ENCODE measurements at places on chromosomes 3 and 15. TPM values are rescaled to one million over a fixed set of nuclear protein-coding genes. Genes with fewer than 3 reads are reported as not detected.

GRCh38 chr3:145637105-145637504 lies 523.9 kb downstream of the PLOD2 start:
- DNase-seq: no peak

- DNase-seq: no peak
Measured at GRCh38 chr3:31247850-31248562, 284.7 kb upstream of the STT3B start.

DNA sequence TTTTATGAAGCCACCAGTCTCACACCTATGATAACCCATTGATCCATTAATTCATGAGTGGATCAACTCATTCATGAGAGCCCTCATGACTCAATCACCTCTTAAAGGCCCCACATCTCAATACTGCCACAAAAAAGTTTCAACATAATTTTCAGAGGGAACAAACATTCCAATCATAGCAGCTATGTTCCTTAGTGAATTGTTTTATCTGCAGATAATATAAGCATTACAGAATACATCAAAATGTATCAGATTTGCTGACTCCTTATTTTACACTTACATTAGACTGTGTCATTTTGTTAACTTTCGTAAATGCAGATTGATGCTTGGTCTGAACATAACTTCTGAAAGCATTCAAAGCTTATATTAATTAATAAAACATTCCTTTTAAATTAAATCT lies 155.3 kb upstream of the MBNL1 start:
- DNase-seq: no peak

DNA sequence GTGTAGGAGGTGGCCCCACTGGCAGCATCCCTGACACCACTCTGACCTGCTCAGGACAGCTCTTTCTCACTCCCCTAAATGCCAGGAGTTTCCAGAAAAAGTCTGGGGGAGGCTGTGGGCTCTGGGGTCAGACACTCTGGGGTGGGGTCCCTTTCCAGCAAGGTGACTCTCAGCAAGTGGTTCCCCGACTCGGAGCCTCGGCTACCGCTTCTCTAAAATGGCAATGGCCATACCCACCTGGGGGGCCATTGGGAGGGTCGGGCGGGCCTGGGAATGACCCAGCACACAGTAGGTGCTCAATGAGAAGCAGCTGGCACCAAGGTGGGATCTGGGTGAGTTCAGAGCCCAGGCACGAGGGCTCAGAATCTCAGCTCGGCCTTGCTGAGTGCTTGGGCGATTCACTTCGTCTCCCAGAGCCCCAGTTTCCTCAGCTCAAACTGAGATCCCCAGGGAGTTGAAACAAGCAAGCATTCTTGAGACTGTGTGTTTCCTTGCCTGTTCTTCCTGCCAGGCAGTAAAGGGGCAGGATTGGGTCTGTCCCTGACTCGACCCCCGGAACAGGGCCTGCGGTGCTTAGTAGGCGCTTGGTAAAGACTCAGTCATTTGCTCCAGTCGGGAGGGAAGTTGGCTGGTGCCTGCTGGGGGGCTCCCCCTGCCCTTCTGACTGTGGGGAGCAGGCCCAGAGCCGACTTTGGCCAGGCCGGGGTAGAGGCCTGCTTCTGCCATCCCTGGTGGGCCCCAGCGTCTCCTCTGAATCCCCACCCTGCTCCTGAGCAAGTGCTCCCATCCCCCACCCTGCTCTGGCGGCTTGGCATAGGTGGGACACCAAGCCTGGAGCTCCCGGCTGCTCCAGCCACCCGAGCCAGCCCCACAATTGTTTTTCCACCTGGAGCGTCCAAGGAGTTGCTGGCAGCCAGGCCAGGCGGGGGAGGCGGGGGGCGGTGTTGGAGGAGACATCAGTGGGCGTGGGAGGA lies 32.9 kb upstream of the FBLN2 start:
- DNase-seq: no peak

- DNase-seq: no peak
Measured at GRCh38 chr3:102444101-102444500, 9.3 kb downstream of the ZPLD1 start.

- no peak for DNase-seq
Measured at GRCh38 chr3:21914451-21914850, 163.4 kb upstream of the ZNF385D start.

DNA sequence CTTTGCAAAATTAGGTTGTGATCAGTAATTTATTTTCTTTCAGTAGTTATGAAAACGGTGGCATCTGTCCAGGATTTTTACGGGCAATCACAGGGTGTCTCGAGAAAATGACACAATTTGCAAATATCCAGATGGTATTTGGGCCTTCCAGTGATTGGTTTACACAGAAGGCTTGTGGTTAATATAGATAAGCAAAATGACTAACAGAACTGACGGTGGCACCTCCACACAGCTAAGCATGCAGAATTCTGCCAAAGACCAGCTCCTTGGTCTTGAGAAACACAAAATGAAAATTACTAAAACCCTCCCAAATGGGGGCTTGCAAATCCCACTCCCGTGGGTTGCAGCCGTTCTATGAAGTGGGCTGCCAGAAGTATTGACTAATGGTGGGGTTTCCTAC lies 5.5 kb downstream of the ARHGEF3 start:
- no peak for DNase-seq

GRCh38 chr3:48698891-48699290 lies 13.2 kb upstream of the NCKIPSD start:
- DNase-seq: no peak

DNA sequence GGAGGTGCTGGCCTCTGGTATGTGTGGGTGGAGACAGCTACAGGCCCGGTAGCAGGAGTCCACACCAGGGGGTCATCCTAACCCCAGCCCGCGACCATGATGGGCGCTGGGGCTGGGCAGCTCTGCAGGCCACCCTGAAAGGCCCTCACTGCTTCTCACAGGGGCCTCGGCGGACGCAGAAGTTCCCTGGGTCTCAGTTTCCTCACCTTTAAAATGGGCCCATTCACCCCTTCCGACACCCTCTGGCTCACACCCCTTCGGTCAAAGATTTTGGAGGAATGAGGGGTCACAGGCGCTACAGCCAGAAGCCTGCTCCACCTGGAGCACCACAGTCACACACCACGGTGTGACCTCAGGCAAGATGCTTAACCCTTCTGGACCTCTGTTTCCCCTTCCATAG lies 8.0 kb downstream of the PLXND1 start:
- DNase-seq: no peak

The FAM3D gene
- 2.5 TPM for polyA plus RNA-seq
